ENCODE measurements at places on chromosomes 7 and 10.

GRCh38 chr10:63537536-63537935 is 16.3 kb downstream of the REEP3 start:
- DNase-seq: no peak

DNA sequence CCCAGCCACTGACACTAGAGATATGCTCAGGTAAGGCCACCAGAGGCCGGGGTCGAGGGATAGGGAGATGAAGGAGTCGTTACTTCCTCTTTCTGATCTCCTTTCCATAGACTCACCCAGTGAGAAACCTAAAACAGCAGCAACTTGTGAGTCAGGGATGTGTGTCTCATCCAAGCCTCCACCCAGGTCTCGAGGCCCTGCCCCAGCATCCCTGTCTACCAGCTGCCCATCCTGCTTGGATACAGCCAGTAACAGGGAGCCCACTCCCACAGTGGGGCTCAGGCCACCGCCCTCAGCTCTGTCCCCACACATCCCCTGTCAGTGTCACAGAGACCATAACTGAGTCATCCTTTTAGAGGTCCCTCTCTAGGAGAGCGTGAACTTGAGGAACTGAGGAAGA is 49.6 kb upstream of the CHST15 start:
- DNase-seq: peak; percentile 75

DNA sequence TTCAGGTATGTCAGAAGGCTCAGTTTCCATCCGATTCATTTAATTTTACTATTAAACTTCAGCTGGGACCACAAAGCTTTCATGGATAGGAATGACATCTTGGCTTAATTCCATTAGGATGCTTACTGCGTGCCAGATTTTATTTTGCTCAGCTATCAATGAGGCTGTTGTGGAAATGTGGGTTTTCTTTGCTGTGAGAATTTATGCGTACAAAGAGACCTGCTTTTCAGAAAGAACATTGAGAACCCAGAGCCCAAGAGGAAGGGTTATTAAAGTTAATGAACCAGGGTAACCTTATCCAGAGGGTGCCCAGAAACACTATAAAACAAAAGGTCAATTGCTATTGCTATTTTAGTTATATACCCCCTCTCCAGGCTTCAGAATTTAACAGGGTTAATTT is 98.3 kb downstream of the MKLN1 start:
- DNase-seq: no peak

DNA sequence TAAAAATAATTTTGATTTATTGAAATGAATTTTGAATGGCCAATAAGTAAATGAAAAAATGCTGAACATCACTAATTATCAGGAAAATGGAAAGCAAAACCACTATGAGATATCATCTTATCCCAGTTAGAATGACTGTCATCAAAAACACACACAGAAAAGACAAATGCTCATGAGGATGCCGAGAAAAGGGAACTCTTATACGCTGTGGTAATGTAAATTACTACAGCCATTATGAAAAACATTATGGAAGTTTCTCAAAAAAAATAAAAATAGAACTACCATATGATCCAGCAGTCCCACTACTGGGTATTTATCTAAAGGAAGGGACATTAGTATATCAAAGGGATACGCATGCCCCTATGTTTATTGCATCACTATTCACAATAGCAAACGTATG is 15.8 kb downstream of the SCIN start:
- DNase-seq: no peak

Measured in Kasumi-1 (cell line).